GM10248 (cell line): ENCODE measurements at places on chromosomes 7 and 10.

- no peak for DNase-seq
These were observed 171.1 kb downstream of the FAM107B start for GRCh38 chr10:14603534-14604102.

GRCh38 chr7:42012313-42012712, 224.7 kb downstream of the GLI3 start:
- DNase-seq, result no peak

- no peak for DNase-seq
These were observed 7.2 kb upstream of the EPHA1 start for GRCh38 chr7:143415742-143416397.

DNA sequence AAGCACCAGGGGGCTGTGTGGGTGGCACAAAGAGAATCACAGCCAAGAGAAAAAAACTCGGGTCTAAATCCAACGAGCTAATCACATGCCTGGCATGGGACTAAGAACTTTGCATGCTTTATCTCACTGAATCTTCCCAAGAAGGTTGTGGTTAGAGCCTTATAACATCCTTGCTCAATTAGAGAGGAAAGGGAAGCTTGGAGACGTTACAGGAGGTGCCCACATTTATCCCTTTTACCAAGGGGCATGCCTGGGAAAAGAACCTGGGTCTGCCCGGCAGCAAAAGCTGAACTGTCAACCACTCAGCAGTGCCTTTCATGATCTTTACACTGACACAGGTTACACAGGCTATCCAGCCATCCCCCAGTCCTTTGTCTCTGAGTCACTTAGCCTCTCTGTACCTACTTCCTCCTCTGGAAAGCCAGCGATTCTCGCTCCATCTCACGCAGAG, 190.1 kb downstream of the PRPF18 start:
- peak; percentile 53 for DNase-seq

GRCh38 chr10:132136097-132136521, 50.6 kb upstream of the DPYSL4 start:
- no peak for DNase-seq

DNA sequence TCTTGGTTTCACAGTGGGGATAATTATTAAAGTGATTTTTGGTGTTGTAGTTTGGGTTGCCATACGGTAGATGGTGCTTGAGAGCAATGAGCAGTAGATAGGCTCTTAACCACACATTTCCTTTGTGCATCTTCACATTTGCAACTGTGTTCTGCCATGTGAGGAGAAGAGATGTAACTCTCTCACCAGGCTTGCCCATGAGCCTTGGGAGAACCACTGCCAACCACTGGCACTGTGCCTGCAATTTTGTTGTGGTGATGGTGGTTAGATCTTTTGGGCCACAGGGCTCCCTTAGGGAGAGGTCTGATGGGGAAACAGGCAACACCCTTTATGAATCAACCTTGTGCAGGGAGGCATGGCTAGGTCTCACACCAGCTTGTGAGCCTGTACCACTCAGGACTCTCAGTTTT, 204.3 kb downstream of the CCDC7 start:
- no peak for DNase-seq

GRCh38 chr7:151076863-151077704, 3.5 kb downstream of the FASTK start:
- DNase-seq, result no peak

DNA sequence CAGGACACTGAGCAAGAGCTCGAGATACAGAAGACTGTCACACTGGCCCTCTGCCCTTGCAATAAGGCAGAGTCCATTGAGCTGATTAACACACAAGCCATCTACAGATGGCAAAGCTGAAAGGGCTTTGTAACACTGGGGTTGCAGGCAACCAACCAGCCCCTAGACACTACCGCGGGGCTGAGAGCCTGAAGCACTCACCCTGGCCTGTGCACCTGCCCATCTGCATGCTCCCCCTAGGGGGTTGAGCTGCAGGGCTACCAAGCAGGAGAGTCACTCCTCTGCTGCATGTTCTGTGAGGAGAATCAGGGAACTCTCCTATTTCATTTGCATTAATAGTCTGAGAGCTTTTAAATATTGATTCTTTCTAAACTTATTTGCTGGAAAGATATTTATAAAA, 128.1 kb upstream of the VIPR2 start:
- DNase-seq, result no peak

- DNase-seq, result no peak
These were observed 11.9 kb downstream of the ZNF862 start for GRCh38 chr7:149850007-149850594.

- no peak for DNase-seq
These were observed 16.5 kb downstream of the C1QL3 start for GRCh38 chr10:16505161-16505560.

- no peak for DNase-seq
These were observed 3.3 kb upstream of the THSD7A start for GRCh38 chr7:11835260-11835659.

GRCh38 chr7:118858651-118859149, 634.2 kb downstream of the ANKRD7 start:
- DNase-seq, result no peak

GRCh38 chr10:100020142-100020885, 10.6 kb upstream of the DNMBP start:
- DNase-seq, result peak; percentile 71

DNA sequence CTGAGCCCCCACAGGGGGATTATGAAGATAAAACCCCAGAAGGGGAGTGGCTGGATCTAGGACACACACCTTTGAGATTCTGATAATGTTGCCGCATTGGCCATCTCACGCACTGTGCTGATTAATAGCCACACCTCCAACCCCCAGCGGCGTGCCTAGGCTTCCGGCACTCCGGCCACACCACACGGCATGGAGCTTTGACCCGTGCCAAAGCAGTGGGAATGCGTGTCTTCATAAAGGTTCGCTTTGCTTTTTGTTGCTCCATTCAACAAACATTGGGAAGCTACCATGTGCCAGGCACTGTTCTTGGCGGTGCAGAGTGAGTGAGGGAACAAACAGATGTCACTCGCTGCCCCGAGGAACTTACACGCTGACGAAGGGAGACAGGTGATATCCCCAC, 117.6 kb downstream of the TCERG1L start:
- DNase-seq, result no peak

- peak; percentile 49 for DNase-seq
These were observed 1.2 kb downstream of the FLNC start for GRCh38 chr7:128831178-128831993.
